Epithelial cell of proximal tubule (primary cell): ENCODE measurements at places on chromosomes 7 and 10. TPM values are rescaled to one million over a fixed set of nuclear protein-coding genes. Genes with fewer than 3 reads are reported as not detected.
A peak's percentile ranks its signal among the peaks of the same experiment; 100 is the strongest.

DNA sequence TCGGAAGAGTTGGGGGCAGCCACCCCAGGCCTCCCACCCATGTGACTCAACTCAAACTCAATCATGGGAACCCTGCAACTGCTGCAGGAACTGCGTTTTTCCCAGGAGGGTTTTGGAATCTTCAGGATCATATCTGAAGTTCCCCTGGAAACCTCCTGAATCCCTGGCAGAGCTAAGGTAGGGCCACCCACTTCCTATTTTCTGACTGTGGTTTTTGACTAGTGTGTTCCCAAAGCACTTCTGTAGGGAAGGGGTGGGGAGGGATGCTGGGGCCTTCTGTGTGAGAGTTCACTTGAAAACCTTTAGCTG, 127.6 kb upstream of the UNC5B start:
- DNase-seq = no peak

- no peak for DNase-seq
Observed at GRCh38 chr7:75881436-75882095, 2.7 kb downstream of the RHBDD2 start.

MAPK8 gene
- total RNA-seq = 56.1 and 59.4 TPM in 2 replicates

- no peak for DNase-seq
Observed at GRCh38 chr7:131625817-131626372, 69.5 kb upstream of the PODXL start.

DNA sequence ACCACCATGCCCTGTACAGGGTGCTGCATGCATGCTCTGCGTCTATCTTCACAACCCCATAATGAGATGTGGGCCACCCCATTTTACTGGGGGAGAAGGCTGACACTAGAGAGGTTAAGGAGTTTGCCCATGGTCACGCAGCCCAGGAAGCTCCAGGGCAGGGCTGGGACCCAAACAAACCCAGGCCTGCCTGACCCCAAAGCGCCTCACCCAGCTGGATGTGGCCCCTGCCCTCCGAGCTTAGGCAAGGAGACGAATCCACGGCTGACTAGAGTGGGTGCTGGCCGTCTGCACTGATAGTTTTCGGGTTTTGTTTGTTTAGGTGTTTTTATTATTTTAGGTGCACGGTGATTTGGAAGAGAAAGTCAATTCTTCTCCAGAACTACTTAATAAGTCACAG, 65.7 kb downstream of the CHST15 start:
- DNase-seq = no peak

DNA sequence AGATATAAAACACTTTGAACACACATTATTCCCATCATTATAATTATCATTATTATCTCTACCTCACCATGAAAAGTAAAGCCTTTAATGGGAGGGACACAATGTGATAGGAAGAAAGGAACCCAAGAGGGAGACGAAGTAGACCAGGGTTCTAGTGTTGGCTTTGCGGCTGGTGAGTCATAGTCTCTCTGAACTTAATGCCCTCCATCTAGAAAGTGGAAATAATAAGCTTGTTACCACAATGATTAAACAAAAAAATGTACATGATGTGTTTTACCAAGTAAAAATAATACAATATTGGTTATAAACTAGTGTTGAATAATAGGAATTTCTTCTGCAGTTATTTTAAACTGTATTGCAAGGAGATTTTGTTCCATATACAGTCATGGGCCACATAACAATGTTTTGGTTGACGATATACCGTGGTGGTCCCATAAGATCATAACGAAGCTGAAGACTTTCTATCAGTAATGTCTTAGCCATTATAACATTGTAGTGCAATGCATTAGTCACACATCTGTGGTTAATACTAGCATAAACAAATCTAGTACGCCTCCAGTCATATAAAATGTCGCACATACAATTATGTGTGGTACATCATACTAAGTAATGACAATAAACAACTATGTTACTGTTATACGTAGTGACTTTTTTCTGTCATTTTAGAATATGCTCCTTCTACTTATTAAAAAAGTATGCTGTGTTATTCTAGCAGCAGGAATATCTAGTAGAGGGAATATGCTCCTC, 450.6 kb upstream of the SORCS1 start:
- DNase-seq = no peak

PTN gene
- 16.8 and 21.5 TPM in 2 replicates for total RNA-seq

DNA sequence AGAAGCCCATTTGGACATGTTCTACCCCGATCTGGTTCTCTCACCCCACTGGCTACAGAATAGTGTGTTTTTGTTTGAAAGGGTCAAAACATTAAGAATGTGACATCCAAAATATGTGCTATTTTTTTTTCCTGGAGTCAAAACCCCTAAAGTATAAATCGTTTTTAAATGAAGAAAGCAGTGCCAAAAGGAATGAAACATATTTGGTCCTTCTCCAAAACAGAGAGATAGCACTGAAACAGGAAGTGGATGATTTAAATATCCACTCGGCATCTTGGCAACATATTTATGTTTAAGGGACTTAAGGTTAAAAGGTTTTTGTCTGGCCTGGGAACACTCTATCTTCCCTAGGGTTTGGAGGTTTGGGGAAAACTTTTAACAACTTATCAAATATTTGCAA, 32.3 kb downstream of the CALD1 start:
- no peak for DNase-seq

DNA sequence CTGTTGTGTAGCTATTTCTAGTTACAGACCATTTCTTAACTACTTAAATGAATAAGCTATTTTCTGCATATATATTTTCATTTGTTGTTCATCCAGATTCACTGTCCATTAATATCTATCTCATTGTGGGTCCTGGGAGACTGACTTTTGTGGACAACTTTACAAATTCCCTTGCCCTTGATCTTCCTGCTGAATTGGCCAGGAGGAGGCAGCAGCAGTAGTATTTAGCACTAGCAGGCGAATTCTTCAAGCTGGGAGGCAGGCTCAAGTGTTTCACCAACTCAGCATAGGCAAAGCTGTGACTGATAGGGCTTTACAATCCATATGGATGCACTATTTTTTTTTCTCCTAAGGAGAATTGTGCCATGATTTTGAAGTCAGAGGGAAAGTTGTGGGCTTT, 461.0 kb upstream of the NRG3 start:
- DNase-seq = no peak

DNA sequence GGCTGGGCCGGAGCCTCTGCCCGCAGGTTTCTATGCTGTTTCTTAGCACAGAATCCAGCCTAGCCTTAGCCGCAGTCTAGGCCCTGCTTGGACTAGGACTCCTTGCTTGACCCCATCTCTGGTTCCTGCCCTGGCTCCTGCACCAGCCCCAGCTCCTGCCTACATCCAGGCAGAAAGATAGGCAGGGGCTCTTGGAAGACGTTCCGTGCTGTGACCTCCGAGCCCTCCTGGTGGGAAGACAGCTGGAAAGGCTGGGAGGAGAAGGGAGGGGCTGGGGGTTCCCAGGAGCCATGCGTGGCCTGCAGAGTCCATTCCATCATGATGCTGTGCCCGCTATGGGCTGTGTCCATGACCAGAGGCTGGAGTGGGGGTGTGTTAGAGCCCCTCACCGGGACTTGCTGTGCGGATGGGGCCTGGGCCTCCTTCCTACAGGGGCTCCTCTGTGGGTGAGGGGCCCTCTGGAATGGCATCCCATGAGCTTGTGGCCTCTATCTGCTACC, 26.2 kb downstream of the RAMP3 start:
- DNase-seq = no peak

EIF4H gene
- 310 and 417 TPM in 2 replicates for total RNA-seq

NKX2-3 gene
- not detected in 2 replicates for total RNA-seq

GRCh38 chr10:13715100-13715499, 128.3 kb downstream of the PRPF18 start:
- no peak for DNase-seq

PRRT4 gene
- 1.3 TPM in 1 of 2 replicates, not detected in the other for total RNA-seq

- DNase-seq = no peak
Observed at GRCh38 chr7:5580714-5581395, 157.2 kb upstream of the TNRC18 start.

GRCh38 chr7:140312141-140312846, 86.0 kb downstream of the SLC37A3 start:
- DNase-seq = no peak

ANKRD61 gene
- total RNA-seq = 0.12 TPM in 1 of 2 replicates, not detected in the other

TFR2 gene
- total RNA-seq = 1.1 and 5.9 TPM in 2 replicates

- DNase-seq = no peak
Observed at GRCh38 chr10:102678842-102679289, 34.6 kb downstream of the TRIM8 start.

DNA sequence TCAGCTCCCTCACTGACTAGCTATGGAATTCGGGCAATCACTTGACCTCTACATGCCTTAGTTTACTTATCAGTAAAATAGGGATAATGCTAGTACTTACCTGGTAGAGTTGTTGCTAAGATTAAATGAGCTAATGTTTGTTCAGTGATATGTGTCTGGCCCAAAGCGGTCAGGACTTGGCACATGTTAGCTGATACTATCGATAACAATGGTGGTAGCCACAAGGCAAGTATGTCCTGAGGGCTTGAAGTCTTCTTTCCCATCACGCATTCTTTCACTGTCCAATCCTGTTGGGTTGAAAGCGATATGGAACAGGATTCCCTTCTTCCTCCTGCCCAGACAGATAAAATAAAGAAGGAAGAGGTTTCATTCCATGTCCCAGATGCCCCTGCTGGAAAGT, 25.5 kb upstream of the MXI1 start:
- DNase-seq = no peak

GRCh38 chr10:34548466-34548865, 266.6 kb downstream of the PARD3 start:
- no peak for DNase-seq

DNA sequence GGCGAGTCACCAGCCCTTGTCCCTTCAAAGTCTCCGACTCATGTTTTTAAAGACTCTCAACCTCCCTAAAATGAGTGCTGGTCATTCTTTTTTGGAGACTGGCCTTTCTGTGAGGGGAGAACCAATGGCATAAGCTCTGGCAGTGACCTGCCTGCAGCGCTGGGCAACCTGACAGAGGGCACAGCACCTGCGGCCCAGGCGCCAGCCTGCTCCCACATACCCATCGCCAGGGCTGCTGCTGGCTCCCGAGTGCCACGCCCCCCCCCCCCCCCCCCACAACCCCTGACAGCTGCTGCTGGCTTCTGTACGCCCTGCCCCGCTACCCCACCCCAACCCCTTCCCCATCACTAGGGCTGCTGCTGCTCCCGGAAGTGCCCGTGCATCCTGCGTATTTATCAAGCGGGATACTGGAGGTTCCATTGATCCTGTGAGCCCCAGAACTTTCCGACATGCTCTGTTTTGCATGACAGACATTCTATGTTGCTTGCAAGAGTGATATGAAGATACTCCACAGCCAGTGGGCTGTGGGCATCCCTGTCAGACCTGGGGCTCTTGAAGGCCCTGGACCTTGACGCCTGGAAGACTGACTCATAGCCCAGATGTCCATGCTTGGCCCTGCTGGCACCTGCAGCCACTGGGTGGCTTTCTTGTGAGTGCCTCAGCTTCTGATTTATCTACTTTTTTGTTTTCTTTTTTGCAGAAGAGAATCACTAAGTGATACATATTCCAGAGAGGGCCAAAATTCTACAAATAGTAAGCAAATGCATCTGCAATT, 243.9 kb downstream of the ZMYND11 start:
- DNase-seq = peak; percentile 4

GRCh38 chr7:142809671-142810070, 38.9 kb downstream of the PRSS2 start:
- DNase-seq = no peak
